WERI-Rb-1 (cell line): ENCODE measurements at places on chromosomes 7 and 10.

DNA sequence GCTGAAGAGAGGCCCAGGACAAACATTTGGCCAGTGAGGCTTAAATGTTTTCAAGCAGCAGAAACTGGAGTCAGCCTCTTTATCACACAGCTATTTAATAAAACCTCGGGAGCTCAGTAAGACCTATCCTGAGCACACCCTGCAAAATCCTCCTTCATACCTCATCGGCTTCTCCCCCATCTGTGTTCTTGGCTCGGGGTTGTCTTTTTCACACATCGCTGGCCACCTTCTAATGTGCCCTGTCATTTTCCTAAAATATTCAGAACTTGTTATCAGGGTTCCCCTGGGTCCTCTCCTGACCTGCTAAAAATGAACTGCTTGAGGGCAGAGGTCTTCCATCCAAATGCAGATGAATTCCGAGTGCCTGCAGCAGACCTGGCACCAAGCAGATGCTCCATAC lies 310.3 kb upstream of the AKR1E2 start:
- DNase-seq: no peak

DNA sequence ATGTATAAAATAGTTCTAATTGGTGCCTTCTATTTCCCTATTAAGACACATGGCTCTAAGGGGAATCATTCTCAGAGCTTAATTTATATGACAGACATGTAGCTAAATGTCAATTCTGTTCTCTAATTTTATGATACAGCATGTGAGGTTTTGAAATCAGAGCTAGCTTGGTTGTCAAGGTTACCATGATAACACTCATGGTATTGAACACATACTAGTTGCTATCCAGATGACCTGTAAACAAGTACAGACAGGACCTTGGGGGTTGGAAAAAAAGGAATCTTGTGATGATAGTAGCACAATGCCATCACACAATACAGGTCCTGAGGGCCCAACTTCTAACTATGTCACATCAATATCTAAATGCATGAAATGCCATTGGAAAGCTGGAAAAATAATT lies 49.2 kb downstream of the RHOBTB1 start:
- no peak for DNase-seq

GRCh38 chr7:46838463-46838862 lies 743.4 kb downstream of the TNS3 start:
- DNase-seq: no peak

- DNase-seq: no peak
Observed at GRCh38 chr7:138606236-138606635, 94.9 kb downstream of the SVOPL start.

DNA sequence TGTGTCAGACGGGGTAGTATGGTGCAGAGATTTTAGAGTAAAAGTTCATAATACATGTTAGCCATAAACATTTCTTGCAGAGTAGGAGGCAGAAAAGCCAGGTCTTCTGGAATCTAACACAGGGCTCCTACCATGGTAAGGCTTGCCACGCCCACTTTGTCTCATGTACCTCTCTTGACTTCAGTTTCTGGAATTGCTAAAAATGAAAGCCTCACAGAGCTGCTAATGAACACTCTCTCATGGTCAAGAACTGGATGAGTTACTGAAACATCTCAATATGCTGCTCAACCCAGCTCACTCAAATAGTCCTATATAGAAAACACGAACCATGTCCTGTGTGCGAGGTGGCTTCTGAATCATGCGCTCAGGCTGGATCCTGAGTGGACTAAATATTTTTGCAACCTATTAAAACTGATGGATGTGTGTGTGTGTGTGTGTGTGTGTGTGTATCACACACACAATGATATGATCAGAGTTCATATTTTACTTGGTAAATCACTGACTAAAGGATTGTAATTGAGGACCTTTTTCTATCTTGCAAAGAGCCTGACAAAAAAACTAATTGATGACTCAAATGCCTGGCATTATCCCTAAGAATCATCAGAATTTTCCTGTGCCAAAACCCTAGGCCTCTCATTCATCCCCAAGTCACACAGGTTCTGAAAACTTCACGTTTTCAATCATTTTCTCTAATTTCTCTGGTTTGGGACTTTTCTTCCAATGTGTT lies 1306.6 kb downstream of the XPNPEP1 start:
- DNase-seq: no peak

- no peak for DNase-seq
Observed at GRCh38 chr10:127911218-127911866, 4.4 kb downstream of the PTPRE start.

DNA sequence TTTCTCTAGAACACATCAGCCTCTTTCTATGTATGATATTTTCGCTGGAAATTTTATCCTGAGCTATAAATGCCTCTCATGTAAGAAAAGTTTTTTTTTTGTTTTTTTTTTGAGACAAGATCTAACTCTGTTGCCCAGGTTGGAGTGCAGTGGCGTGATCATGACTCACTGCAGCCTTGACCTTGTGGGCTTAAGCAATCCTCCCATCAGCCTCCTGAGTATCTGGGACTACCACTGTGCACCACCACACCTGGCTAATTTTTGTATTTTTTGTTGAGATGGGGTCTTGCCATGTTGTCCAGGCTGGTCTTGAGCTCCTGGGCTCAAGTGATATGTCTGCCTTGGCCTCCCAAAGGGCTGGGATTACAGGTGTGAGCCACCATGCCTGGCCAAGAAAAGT lies 80.4 kb downstream of the ADK start:
- DNase-seq: no peak

GRCh38 chr10:47450442-47450841 lies 33.5 kb downstream of the ANXA8 start:
- no peak for DNase-seq

DNA sequence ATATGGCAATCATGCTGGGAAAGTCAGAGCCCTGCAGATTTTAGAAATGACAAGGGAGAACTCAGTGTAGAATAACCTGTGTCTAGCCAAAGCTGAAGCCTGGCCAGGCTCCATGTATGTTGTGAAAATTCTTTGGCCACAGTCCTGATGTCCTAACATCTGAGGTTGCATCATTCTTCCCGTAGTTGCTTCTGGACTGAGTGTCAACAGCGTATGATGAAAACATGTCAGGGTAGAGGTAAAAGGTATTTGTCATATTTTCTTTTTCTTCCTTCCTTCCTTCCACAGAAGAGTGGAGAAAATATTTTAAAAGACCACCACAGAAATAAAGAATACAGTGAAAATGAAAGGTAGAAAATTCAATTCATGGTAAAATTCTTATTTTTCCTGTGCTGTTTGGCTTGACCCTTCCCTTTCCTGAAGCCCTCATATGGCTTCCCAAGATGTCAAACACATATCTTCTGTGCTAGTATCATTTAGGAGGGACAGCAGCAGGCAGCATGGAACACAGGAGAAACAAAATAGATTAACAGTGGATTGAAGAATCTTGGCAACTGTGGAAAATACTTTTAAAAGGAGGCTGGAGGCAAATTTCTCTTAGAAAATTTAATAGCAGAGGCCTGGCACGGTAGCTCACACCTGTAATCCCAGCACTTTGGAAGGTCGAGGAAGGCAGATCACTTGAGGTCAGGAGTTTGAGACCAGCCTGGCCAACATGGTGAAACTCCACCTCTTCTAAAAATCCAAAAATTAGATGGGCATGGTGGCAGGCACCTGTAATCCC lies 18.9 kb upstream of the NRBF2 start:
- no peak for DNase-seq

GRCh38 chr10:35462491-35462934 lies 126.2 kb downstream of the CCNY start:
- no peak for DNase-seq

DNA sequence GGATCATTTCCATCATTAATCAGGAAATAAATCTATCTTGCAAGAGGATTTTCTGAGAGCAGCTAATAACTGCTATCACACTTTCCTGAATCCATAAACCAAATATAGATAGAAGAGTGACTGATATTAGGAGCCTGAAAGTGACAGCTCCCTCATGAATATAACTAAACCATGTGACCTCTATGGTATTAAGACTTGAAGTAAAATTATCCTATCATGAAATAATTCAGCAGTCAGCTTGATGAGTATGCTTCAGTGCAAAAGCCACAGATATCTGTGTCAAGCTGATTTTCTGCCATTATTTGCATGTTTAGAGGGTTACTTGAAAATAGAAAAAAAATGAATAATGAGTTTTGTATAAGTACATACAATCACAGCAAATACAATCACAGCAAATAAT lies 80.1 kb upstream of the PPP1R3A start:
- DNase-seq: no peak

- DNase-seq: no peak
Observed at GRCh38 chr7:41047789-41048191, 655.1 kb downstream of the INHBA start.

GRCh38 chr7:67346876-67347275 lies 350.2 kb downstream of the TYW1 start:
- no peak for DNase-seq

GRCh38 chr7:4017785-4018184 lies 664.3 kb upstream of the FOXK1 start:
- no peak for DNase-seq

DNA sequence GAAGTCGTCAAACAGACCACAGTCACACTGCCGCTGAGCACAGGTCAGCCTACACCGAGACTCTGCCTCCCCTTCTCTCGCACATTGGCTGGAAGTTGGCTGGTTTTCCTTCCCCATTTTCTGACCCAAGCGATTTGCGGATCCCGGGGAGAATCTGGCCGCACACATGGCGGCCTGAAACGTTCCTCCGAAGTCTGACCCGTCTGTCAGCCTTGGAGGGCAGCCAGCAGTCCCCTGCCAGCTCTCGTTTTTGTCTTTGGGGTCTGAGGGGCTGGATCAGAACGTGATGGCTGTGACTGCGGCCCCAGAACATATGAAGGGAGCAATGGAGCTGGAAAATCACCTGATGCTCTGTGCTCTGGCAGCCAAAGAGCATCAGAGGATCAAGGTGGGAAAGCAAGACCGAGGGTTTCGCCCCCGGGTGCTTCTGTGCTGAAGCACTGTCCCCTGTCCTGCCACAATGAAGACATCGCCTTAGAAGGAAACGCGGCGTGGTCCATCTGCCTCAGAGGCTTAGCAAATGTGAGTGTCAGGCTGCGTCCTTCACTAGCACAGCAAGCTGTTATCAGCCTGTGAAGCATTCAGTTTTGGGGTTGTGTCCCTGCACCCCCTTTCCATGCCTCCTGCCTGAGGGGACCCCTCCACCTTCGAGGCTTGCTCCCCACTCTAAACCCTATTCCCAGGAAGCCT lies 119.3 kb upstream of the SHH start:
- DNase-seq: no peak

DNA sequence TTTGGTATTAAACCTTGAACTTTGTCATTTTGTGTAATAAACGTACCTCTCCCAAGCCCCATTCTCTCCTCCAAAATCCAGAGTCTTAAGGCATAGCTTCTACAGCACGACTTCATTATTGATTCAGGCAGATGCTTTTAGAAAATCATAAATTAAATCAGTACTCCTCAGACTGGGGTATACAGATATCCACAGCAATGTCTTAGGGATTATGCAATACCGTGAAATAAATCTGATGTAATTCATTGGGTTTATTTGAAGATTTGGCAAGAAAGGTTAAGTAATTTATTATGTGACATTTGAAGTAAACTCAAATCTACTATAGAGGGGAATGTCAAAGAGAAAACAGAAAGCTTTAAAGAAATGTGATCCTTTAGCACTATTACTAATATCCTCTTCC lies 246.1 kb upstream of the PLXDC2 start:
- no peak for DNase-seq

- DNase-seq: no peak
Observed at GRCh38 chr7:47944536-47945260, 3.6 kb downstream of the PKD1L1 start.

- DNase-seq: no peak
Observed at GRCh38 chr7:22111661-22112060, 166.0 kb upstream of the CDCA7L start.

DNA sequence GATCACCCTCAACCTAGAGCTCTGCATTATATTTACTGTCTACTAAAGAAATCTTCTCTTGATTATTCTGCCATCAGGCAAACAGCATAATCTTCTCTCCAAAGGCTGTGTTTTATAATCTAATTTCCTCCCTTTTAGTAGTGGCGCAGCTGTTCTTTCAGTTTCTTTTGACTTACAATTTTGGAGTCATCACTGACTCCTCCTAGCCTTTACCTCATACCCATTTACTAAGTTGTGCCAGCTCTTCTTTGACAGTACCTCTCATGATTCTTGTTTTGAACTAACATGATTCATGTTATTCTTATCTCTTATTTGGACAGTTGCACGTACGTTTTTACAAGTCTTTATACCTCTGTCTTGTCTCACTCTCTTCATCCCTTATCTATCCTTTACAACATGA lies 113.0 kb downstream of the FOXP2 start:
- no peak for DNase-seq

GRCh38 chr10:118918587-118918986 lies 110.9 kb upstream of the NANOS1 start:
- no peak for DNase-seq

GRCh38 chr10:131093795-131094366 lies 217.6 kb downstream of the TCERG1L start:
- no peak for DNase-seq

DNA sequence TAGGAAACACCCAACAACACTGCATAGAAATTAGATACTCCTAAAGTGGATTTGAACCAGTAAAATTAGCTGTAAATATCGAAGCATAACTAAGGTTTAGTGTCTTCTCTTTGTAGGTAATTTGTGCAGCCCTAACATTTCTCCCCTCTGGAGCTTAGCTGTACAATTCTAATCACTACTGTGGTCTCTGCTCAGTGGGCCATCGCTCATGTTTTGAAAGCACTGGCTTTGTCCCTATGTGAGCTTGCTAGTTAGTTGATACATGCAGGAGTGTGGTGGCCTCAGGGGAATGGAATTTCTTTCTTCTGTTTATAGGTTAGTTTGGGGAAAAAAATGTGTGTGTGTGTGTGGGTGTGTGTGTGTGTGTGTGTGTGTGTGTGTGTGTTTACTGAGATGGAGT lies 373.1 kb downstream of the DPP6 start:
- DNase-seq: peak; percentile 44

DNA sequence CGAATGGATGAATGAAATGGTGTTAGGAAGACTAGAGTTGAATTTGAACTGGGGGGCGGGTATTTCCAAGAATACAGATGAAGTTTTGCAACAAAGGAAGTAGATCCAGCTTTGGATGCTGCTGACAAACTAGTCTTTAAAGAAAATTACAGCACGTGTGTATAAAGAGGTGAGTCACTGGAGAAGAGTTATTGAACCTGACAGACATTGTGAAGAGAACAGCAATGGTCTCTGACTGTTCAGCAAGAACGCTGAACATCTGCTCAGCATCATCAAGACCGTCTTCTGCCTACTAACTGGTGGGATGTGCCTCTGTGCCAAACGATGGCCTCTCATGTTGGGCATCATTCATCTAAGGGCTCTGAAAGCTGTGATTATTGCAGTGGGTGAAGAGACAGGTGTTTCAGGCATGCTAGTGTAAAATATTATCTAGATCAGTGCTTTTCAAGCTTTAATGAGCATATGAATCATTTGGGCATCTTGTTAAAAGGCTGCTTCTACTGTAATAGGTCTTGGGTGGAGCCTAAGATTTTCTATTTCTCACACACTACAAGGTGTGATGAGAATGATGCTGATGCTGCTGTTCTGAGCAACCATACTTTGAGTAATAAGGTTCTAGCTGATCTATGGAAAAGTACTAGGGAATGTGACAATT lies 291.3 kb downstream of the PTEN start:
- DNase-seq: no peak
